ENCODE measurements at places on chromosomes 7 and 10.

DNA sequence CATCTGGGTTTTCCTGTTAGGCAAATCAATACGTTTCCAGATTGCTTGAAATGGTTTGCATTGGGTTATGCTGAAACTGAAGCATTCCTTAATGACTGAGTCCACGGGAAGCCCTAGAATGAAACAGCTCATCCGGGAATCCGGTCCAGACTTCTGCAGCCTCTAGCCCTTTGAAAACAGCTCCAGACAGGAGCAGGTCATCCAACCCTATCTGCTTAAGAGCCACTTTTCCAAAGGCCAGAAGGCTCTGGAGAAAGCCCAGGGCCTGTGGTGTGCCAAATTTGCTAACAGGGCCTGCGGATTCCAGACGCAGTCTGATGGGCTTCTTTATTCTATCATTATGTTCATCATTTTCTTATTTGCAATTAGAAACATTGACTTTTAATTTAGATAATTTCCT lies 265.4 kb downstream of the SKIDA1 start:
- no peak for DNase-seq

DNA sequence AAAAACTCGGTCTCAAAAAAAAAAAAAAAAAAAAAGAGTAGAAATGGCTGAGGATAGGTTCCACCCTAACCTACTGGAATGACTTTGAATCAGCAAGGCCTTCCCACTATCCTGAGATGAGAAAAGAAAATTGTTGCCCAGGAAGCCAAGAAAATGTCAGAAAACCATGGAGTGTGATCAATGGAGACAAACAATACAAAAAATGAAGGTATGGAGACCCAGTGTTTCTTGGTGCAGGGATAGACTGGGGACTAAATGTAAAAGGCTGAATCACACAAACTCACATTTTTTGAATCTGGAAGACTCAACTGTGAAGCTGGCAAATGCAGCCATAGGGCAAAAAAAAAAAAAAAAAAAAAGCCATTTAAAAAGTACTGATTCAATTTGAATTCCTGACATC lies 364.3 kb upstream of the ANKRD30A start:
- no peak for DNase-seq

- no peak for DNase-seq
Measured at GRCh38 chr10:121084016-121084674, 233.0 kb downstream of the WDR11 start.

GRCh38 chr7:86470763-86471162 lies 172.9 kb upstream of the GRM3 start:
- DNase-seq = no peak

- no peak for DNase-seq
Measured at GRCh38 chr10:550665-551372, 138.6 kb downstream of the DIP2C start.

- peak; percentile 79 for DNase-seq
Measured at GRCh38 chr10:97532935-97533671, 34.4 kb downstream of the UBTD1 start.

GRCh38 chr7:69663911-69664832 lies 65.9 kb downstream of the AUTS2 start:
- DNase-seq = no peak

GRCh38 chr7:124035706-124036105 lies 2.8 kb upstream of the TMEM229A start:
- no peak for DNase-seq

All from HT1080 (cell line).